ENCODE measurements at places on chromosomes 5 and 9.

DNA sequence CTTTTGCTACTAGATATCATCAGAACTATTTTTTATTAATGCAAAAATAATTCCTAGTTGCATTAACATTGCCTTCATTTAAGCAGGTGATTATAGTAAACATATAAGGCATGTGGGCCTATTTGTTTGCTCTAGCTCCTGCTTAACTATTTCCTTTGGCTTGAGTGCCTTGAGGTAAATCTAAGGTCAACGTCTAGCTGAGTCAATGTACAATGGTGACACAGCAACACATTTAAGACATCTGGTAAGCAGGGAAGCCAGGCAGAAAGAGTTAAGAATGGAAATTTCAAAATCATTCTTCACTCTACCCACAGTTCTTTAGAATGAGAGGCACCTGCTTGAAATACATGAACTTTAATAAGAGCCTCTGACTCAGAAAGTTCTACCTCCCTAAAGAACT lies 111.9 kb upstream of the FST start:
- no peak for DNase-seq

DNA sequence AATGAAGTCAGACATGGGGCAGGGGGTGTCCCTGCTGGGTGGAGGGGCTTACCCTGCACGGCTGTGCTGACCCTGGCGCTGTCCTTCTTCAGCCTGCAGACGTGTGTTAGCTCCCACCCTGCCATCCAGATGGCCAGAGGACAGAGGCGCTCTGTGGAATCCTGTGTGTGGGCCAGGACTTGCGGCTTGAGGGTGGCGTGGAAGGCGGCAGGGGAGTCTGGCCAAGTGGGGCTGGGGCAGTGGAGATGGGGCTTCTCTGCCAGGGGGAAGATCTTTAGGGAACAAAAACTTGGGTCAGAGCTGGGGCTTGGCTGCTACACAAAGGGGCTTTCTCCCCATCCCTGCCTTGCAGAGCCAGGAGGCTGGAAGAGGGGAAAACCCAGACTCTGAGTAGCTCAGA lies 46.5 kb upstream of the SYNPO start:
- no peak for DNase-seq

- DNase-seq = no peak
Measured at GRCh38 chr5:146494656-146495055, 21.3 kb downstream of the GPR151 start.

- DNase-seq = no peak
Measured at GRCh38 chr9:69594180-69594579, 78.0 kb downstream of the APBA1 start.

- no peak for DNase-seq
Measured at GRCh38 chr5:14364096-14364495, 217.5 kb upstream of the OTULINL start.

- no peak for DNase-seq
Measured at GRCh38 chr9:110832926-110833325, 164.3 kb downstream of the MUSK start.

- DNase-seq = no peak
Measured at GRCh38 chr5:66689522-66690220, 93.5 kb downstream of the MAST4 start.

DNA sequence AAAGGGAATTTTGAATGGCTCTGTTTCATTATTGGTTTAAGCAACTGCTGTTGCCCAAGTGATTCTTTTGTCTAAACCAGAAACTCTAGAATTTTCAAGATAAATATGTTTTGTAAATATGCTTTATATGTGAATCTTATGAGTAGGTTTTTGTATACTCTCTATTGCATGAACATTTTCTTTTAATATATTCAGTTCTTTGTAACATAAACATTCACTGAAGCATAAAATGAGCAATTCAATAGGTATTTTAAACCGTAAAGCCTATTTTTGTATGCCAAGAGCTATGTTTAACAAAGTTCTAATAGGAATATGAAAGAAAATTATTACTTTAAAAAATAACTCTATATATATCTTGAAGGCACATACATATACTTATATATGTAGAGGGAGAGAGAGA lies 293.1 kb downstream of the PSAT1 start:
- DNase-seq = no peak

DNA sequence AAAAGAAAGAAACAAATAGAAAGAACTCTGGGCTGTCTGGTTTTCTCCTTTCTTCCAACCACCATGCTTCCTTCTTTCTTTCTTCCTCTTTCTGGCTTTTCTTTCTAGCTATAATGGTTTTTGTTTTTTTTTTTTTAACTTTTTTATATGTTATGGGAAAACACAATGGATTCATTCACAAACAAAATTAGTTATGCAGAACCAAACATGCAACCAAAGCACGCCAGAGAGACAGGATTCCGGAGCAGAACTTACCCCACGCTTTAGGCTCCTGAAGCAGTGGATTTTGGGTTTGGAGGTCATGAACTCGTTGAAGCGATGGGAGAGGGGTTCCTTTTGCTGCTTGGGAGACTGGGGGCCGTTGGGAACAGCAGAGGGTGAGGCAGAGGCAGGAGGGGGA lies 88.3 kb downstream of the USP20 start:
- DNase-seq = no peak

DNA sequence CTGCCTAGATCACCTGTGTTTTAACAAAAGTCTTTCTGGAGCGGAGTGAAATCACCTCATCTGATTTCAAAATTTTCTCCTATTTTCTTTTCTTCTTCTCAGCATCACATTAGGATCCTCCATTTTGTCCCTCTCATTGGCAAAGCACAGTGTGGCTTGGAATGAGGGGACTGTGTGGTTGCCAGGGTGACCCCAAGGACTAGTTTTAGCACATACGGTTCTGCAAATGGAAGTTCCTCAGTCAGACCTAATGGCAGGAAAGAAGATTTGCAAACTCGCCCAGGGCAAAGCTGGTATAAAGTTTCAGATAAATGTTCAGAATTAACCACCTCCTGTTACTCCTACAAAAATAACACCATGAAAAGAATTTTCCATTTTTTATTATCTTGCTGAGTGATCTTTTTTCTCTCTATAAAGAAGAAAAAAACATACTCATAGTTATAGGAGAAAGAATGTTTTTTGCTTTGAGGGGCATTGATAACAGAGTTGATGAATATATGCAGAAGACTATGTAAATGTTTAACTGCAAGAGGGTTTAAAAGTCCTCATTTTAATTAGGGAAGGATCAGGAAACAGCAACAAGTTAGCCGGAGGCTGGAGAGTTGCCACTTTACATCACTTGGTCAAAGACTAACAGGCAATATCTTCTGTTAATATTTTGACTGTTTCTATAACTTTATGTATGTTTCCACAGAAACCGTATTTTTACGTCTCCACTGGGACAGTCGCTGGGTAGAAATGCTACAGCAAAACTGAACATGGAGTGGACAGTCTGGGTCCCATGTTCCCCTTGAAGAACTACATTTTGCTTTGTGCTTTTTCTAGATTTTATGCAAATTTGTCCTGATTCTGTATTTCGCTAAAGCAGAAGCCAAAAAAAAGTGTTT lies 257.8 kb downstream of the NR2F1-AS1 start:
- no peak for DNase-seq

GRCh38 chr5:140109759-140110645 lies 3.9 kb upstream of the PURA start:
- no peak for DNase-seq

DNA sequence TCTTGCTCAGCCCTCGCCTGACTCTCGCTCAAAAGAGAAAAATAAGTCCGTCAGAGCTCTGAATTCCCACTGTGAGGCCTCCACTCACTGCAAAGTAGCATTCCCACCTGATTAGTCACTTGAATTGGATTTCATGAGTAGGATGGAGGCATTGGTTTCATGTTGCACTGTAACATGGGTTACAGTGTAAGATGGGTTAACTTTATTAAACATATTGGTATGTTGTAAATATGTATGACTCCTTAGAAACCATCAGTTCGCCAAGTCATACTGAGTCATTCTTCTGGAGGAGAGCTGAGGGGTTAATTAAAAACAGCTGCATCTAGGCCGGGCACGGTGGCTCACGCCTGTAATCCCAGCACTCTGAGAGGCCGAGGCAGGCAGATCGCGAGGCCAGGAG lies 93.8 kb upstream of the BNC2 start:
- no peak for DNase-seq

DNA sequence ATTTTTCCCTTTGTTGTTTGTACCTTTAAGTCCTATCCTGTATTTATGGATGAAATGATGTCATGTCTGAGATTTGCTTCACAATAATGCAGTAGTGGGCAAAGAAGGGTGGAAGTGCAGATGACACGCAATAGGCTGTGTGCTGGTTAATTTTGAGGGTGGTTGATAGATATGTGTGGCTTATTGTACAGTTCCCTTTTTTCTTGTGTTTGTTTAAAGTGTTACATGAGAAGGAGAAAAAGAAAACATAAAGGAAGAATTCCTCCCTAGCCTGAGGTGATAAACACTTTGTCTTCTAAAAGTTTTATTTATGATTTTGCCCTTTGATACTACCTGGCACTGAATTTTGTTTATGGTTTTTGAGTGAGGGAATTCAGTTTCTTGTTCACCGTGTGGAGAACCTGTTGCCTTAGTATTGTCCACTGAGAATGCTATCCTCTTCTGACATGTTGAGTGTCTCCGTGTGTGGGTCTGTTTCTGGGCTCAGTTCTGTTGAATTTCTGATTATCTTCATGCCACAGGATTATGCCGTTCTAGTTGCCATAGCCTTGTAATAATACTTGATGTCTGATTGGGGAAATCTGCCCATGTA lies 52.3 kb upstream of the FAM120AOS start:
- no peak for DNase-seq

- no peak for DNase-seq
Measured at GRCh38 chr9:95551406-95551805, 34.6 kb upstream of the PTCH1 start.

DNA sequence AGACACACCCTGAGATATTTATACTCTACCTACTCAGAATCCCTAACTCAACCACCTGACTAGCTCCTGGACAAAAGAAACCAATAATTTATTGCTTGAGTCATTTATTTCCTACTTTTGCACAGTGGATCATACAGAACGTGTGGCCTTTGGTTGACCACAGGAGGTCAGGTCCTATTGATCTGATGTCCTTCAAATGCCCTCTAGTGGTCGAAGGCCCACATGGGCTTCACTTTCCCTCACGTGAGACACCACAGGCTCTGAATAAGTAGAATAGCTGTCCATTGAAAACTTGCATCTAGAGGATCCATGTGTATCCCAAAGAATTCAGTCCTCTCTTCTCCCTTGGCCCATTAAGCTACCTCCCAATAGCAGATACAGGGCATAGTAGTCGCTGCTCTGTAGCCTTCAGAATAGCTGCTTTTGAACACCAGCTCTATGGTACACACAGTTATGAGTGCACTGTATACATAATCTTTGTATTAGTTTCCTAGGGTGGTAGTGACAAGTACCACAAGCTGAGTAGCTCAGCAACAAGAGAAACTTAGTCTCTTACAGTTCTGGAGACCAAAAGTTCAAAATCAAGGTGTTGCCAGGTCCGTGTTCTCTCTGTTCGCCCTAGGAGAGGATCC lies 177.6 kb upstream of the SMARCA2 start:
- DNase-seq = no peak

GRCh38 chr5:138743484-138743883 lies 9.7 kb upstream of the CTNNA1 start:
- DNase-seq = no peak

DNA sequence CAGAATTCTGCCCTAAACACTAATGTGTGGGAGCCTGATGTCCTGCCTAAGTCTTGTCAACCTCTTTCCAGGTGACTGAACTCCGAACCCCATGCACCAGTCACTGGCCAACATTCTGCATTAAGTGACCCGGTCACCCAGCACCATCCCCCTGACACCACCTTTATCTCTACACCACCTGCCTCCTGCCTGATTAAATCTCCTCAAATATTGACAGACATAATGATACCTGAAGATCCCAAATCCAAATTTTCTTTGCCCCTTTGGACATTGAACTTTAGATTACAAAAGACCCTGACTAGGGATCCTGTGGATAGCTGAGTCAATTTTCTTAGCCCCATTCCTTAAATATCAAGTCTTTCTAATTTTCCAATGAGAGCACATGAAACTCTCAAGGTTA lies 150.1 kb downstream of the GHR start:
- DNase-seq = no peak

DNA sequence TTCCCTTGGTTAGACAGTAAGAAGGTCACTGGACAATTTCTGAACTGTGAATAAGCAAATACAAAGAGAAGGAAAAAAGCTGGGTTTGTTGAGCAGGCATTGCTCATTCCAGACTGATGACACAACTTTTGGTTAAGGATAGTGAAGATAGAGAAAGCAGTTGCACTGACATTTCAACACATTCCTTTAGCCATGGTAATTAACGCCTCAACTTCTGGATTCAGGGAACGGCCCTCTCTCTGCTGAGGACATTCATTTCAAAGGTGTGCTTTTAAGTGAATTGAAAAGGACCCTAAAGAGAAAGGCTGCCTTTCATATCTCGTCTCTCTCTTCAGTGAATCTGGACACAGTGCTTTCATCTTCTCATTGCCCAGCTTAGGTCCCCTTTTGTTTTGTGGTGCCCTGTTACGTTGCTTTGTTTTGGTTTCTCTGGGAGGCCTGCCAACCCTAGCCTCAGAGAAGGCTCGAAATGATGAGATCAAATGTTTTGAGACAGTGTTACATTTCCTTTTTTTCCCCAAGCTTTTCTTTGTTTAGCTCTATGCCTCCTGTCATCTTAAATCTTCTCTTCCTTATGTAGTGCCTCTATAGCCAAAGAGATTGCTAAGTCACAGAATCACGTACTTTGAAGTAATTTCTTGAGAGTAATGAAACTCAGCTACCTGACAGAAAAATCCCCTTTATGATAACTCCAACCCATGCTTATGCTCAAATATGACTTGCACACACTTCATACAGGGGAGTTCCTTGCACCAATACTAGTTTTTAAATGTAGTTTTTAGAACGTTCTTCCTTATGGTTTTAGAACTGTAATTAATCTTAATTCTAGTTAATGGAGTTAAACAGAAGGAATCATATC lies 94.4 kb upstream of the IFNE start:
- no peak for DNase-seq

DNA sequence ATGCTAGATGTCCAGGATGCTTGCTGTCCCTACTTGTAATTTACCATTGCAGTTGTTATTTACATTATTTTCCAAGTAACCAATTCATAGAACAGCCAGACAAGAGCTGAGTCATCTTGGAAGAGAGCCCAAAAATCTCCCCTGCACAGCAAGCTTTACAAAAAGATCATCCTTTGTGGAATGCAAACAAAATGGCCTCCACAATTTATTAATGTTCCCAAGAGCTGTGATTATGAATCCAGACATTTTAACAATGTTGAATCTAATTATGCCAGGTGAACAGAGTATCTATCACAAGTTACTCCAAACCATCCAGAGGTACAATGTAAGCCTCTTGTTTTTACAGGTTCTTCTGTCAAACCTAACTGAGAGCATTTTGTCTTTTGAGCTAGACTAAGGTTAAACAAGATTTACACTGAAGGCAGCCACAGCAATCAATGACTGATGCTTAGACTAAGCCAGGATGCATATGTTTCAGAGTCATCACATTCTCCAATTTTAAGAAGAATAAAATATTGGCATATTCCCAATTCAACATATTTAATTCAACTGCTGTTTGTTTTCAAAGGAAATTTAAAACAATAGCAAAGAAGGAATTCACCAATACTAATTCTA lies 95.3 kb upstream of the SLC12A2 start:
- no peak for DNase-seq

- no peak for DNase-seq
Measured at GRCh38 chr9:114855488-114855887, 49.6 kb upstream of the TNFSF15 start.
